ENCODE measurements at places on chromosomes 4 and X.

GRCh38 chr4:53508446-53508845, 82.8 kb downstream of the LNX1 start:
- no peak for DNase-seq

- DNase-seq = no peak
Observed at GRCh38 chr4:139241784-139242151, 38.3 kb downstream of the MGARP start.

- DNase-seq = no peak
Observed at GRCh38 chr4:111959222-111959621, 186.0 kb upstream of the FAM241A start.

DNA sequence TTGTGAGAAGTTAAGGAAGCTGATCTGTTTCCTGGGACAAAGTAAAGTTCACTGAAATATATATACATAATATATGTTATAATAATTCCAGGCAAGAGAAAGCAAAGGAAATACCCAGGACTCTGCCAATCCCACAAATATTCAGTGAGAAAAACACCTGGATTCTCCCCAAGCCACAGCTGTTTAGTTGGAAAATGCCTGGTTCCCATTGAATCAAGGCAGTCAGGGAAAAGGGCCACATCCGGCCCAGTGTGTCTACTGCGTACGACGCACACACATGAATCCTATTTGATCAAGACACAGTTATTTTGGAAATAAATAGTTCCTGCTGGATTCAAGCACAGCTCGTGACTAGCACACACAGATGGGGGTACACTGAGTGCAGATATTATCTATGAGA, 6.3 kb upstream of the DCHS2 start:
- DNase-seq = no peak

GRCh38 chrX:116384406-116384954, 51.9 kb upstream of the SLC6A14 start:
- no peak for DNase-seq

DNA sequence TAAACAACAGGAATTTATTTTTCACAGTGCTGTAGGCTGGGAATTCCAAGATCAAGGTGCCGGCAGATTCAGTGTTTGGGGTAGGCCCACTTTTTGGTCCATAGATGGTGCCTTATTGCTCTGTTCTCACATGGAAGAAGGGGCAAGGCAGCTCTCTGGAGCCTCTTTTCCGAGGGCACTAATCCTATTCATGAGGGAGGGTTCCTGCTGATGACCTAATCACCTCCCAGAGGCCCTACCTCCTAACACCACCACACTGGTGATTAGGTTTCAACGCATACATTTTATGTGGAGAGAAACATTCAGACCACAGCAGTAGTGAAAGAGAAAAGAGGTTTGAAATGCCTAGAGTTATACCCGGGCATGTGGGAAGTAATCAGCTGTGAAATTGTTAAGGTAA, 1.4 kb upstream of the POLA1 start:
- DNase-seq = no peak

- no peak for DNase-seq
Observed at GRCh38 chr4:145988628-145989027, 50.0 kb upstream of the ZNF827 start.

DNA sequence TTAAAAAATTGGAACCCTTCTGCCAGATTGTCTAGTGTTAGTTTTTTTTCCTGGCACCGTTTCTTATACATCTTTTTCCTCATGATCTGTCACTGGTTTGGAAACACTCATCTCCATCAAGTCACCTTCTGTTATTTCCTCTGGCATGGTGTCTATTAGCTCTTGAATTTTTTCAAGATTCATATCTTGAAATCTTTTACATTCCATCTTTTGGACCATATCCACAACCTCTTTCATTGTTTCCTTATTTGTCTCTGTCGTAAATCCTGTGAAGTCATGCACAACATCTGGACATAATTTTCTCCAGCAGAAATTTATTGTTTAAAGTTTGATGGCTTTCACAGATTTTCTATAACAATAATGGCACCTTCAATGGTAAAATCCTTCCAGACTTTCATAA, 10.2 kb upstream of the TMEM185A start:
- no peak for DNase-seq
